A549 (cell line): ENCODE measurements at places on chromosomes 13 and 19. TPM values are rescaled to one million over a fixed set of nuclear protein-coding genes. Genes with fewer than 3 reads are reported as not detected.

DNA sequence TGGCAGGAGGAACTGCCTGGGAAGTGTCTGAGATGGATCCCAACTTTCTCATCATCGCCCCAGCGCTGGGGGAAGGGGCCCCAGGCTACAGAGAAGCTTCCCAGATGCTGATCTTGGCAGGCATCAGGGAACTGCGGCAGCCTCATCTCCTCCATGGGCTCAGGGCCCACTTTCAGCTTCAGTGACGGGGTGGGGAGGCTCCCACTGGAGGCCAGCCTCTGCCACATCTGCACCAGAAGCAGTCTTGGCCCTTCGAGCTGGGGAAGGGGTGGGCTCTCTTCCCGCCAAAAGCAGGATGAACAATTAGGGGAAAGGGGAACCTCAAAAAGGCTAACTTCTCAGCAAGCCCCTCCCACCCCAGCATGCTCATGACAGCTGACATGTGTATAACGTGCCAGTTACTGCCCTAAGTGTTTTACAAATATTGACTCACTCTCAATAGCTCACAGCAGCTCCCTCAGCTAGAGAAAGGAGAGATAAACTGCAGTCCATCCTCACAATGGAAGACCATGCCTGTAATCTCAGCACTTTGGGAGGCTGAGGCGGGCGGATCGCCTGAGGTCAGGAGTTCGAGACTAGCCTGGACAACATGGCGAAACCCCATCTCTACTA lies 7.1 kb upstream of the S1PR2 start:
- peak; percentile 61 for DNase-seq

DNA sequence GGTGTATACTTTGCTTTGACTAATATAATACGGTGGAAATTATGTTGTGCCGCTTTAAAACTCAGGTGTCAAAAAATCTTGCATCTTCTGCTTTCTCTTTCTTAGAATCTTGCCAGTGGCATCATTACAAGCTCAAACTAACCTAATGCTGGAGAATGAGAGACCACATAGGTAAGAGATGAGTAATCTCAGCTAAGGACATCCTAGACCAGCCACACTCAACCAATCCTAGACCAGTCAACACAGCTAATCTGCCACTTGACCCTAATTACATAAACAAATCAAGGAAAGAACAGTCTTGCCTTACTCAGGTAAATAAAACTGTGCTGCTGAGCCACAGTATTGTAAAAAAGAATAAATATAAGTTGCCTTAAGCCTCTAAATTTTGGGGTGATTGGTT lies 1323.9 kb upstream of the SPRY2 start:
- DNase-seq, result no peak

Gene IZUMO4
- 1.0 to 1.8 TPM (median 1.0 TPM) in 3 replicates for polyA plus RNA-seq

DNA sequence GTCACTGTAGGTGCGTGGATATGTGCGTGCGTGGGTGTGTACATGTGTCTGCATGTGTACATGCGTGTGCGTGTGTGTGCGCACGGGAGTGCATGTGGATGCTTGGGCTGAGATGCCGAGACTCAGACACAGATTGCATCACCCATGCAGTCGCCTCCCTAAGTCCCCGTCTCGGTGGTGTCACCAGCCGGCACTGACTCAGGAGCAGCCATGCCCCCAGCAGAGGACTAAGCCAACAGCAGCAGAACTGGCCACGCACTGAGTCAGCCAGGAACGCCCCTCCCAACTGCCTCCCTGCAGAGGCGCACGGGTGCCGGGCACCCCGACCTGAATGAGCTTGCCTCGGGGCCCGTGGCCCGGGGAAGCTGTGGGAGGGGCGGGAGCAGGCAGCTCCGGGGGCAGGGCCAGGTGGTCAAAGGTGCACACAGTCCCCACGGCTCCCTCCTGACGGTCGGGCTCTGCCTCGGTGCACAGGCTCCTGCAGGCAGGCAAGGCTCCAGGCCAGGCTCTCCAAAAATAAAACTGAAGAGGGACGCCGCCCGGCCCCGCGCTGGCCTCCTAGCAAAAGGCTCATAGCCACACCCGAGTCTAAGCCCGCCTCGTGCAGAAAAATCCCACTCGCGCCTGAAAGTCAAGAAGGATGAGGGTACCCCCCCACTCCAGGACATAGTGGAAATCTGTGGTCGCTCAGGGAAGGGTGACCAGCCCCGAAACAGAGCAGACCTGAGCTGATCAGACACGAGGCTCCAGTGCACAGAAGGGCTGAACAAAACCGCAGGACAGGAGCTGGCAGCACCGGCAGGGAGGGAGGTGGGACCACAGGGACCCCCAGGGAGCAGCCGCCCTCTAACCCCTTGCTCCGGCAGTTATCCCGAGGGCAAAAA lies 49.2 kb downstream of the GADD45B start:
- DNase-seq, result peak; percentile 74

GRCh38 chr19:30314056-30314804 lies 58.0 kb upstream of the ZNF536 start:
- DNase-seq, result no peak
